ENCODE measurements at places on chromosomes 7 and 10.

DNA sequence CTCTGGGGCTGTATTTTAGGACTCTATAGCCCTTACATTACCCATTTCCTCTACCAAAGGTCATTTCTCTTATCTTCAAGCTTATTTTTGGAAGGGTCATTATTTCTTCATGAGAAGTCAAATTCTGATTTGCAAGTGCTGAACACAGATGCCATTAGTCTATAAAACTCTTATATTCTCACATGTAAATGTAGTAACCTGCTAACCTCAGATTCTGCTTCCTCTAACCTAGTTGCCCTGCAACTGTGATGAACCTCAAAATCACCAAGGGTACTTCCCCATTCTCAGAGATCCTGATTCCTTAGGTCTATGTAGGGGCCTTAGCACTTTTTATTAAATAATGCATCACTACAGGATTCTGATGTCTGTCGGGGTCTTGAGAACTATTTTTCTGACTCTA lies 6.3 kb downstream of the FAS start:
- DNase-seq = no peak

GRCh38 chr7:41058986-41059741 lies 643.7 kb downstream of the INHBA start:
- DNase-seq = peak; percentile 27

DNA sequence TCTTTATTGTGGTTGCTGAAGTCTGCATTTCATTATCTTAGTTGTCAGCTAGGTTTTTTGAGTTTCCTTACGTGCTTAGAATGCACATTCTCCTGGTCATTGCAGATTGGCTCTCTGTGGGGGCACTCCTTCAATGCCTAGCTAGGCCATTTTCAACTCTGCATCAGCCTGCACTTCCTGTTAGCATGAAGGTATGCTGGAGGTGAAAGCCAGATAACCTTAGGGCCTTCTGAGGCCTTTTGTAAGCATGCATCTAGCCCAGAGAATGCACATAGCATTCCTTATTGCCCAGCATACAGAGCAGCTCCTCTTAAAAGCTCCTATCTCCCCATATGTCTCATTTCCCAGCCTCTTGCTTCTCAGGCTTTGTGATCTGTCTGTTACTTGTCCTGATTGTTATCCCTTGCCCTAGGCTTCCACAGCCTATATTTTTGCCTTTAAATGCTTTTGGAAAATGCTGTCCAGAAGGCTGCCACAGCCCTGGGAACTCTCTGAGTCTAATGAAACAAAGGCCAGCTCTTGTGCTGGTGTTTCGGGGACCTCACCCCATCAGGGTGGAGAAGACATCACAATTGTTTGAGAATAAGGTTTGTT lies 108.1 kb upstream of the IGFBP3 start:
- no peak for DNase-seq

DNA sequence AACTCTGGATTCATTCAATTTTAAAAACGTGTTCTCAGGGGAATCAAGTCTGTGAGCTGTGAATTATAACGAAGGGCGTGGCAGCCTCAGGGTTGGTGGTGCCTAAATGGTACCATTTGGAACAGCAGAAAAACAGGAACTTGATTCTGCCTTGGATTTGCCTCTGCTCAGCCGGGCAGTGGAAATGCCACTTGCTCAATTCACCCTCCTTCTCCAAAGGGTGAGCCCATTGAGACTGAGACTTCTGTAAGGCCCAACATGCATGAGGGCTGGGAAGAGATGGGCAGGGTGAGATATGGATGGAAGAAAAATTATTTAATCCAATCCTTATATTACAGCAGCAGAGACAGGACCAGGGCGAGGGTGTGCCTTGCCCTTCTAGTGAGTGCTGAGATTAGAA lies 107.1 kb upstream of the HABP2 start:
- DNase-seq = no peak

DNA sequence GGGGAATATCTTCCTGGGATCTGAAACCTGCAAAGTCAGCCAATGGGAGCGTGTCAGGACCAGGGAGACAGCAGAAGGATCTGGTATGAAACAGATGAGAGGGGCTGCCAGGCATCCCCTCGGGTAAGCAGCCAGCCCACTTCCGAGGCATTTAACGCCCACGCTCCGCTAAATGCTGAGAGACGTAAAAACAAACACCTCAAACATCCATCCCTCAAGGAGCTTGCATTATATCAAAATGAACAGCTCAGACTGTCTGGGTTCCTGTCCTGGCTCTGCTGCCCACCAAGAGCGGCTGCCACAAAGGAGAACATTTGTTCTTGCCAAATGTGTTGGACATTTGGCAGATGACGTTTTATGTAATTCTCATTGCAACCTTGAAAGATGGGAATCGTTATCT lies 7.0 kb upstream of the SERPINE1 start:
- no peak for DNase-seq

Measured in activated CD4-positive, alpha-beta T cell treated with anti-CD3 and anti-CD28 coated beads, Interleukin-2, amount 10 ng/mL, durations not matched to agents 24 days and 14 days (primary cell).